IPS DF 19.7 (cell line): ENCODE measurements at places on chromosomes 3 and 15.
A peak's percentile ranks its signal among the peaks of the same experiment; 100 is the strongest.

GRCh38 chr3:23981955-23982354 lies 36.9 kb downstream of the NR1D2 start:
- DNase-seq = no peak

GRCh38 chr3:177096615-177097014 lies 100.7 kb downstream of the TBL1XR1 start:
- DNase-seq = no peak

- peak; percentile 38 for DNase-seq
Measured at GRCh38 chr3:98188545-98188944, 22.0 kb downstream of the OR5H15 start.

DNA sequence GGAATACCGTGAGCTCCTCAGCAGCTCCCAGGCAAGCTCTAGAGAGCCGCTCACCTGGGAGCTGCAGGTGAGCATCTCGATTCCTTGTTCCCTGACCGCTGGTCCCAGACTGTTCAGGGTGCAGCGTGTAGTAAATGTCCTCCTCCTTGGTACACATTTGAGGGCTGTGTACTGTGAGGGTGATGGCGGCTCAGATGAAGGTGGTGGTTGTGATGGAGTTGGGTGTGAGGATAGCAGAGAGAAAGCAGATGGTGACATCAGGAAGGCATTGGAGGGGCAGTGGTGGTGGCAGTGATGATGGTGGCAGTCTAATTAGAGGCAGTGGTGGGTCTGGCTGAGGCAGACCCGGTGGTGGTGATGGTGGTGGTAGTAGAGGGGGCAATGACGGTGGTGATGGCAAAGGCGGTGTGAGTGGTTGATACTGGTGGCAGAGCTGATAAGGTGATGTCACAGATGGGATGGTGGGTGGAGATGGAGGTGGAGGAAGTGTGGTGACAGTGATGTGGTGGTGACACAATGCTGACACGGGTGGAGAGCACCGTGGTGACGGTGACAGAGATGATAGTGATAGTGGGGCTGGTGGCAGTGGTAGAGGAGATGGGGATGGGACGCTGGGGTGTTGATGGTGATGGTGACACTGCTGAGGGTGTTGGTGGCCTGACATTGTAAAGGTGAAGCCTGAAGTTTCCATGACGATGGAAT lies at the start of gene DNAJB8:
Gene DNAJB8, minus strand, starts transcription at position 51 of the 702 bp plus-strand sequence. CDS start 3,645 bp downstream, outside the sequence.
- no peak for DNase-seq

DNA sequence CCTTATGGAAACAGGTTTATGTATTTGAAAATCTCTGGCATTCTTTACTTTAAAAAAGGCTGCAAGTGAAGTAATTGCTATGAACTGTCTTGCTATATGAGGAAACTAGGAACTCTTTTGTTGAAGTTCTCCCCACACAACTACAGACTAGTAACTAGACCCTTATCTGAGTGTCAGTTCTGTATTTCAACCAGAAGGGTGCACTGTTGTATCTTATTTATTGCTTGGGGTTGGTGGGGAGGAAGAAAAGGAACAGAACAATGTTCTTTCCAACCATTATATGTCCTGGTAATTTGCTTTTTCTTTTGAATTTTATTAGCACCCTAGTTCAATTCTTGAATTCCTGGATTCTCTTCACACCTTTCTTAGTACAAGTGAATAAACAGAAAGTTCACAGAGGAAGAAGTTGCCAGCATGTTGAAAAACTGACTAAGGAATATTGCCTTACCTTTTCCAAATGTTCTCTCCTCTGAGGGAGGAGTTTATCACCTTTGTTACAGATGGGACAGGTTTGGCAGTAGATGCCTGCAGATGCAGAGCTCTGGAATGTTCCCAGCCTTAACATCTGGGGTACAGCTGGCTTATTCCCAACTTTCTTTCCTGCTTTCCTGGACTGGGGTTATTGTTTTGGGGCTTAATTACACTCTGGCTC lies 162.4 kb upstream of the CFAP20DC start:
- no peak for DNase-seq

DNA sequence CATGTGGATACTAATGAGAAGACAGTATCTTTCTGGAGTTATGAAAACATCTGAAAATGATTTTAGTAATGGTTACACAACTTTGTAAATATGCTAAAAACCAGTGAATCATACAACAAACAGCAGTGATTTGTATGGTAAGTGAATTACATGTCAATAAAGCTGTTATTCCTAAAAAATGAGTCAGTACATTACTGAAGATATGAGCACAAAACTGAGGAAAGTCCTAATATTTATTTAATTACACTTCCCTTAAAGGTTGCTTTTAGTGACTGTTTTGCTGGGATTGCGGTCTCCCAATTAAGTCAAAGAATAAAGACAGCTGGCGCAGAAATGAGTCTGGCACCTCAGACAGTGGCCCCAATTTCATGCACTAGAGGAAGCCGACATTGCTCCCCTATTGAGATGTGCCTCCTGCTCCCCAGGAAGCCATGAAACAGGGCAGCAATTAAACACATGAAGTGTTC lies 50.9 kb upstream of the FSIP1 start:
- DNase-seq = no peak

DNA sequence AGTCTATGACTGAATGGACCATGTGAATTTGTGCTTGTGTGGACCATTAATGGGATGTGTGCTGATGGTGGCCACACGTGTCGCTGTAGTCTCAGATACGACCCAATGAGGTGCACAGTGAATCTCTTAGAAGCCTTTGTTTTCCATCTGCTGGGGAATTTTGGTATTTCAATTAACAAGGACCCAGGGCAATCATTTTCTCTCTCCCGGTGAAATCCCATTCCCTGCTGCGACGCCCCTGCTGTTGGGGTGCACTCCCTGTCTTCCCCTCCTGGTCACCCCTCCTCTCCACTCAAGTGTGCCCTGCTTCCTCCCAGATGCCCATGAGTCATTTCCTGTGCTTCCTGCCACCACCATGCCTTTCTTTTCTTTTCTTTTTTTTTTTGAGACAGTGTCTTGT lies 32.7 kb downstream of the EBLN2 start:
- DNase-seq = no peak

DNA sequence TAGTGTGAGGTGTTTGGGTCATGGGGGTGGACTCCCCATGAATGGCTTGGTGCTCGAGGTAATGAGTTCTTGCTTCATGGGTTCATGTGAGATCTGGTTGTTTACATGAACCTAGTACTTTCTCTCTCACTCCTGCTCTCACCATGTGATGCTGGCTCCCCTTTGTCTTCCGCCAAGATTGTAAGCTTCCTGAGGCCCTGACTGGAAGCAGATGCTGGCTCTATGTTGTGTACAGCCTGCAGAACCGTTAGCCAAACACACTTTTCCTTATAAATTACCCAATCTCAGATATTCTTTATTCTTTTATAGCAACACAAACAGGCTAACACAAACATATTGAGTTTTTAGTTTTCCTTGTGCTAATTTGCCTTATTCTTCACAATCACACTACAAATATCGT lies 3.2 kb upstream of the CSPG5 start:
- DNase-seq = no peak

DNA sequence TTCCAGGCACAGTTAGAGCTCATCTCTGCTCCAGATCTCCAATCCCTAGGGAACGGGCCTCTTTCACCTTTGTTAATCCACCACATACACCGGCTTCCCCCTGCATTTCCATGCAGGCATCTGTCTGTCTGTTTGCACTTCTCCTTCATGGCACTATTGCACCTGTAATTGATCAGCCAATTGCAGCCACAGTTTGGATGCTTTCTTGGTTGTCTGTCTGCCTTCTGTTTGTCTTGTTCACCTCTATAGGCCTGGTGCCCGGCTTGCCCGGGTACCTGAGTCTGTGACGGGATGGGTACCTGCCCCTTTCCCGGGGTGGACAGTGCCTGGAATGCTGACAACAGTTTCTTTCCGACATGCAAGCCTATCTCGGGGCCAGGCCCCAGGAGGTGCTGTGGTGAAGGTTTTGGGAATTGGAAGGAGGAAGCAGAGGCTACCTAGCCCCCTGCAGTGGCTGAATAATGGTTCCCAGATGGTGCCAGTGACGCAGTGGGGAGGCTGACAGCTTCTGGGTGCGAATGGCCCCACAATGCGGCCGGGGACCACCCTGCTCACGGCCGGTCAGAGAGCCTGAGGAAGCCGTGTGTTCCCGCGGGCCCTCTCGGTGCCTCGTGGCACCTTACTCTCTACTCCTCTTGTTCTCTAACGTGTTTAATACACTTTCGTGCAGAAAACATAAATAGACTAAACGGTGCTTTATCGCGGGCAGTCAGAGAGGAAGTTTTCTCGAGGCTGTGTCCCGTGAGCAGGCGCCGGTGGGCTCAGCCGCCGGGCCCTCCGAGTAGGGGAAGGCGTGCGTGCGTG lies 31.3 kb upstream of the RAB6B start:
- no peak for DNase-seq

DNA sequence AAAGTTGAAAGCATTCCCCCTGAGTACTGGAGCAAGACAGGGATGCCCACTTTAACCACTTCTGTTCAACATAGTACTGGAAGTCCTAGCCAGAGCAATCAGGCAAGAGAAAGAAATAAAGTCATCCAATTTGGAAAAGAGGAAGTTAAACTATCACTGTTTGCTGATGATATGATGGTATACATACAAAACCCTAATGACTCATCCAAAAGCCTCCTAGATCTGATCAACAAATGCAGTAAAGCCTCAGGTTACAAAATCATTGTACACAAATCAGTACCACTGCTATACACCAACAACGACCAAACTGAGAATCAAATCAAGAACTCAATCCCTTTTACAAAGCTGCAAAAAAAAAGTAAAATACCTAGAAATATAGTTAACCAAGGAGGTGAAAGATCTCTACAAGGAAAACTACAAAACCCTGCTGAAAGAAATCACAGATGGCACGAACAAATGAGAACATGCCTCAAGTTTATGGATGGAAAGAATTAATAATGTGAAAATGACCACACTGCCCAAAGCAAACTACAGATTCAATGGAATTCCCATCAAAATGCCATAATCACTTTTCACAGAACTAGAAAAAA lies 40.3 kb downstream of the RPL39L start:
- DNase-seq = no peak

GRCh38 chr3:53045518-53046170 lies at the start of gene SFMBT1:
Gene SFMBT1, minus strand, starts transcription at chr3:53046073. Its CDS starts 76,945 bp downstream, at chr3:52969128.
- no peak for DNase-seq

- DNase-seq = no peak
Measured at GRCh38 chr3:120177151-120177550, 82.9 kb upstream of the GSK3B start.

GRCh38 chr15:78392430-78392829 lies 45.6 kb upstream of the IREB2 start:
- no peak for DNase-seq

- no peak for DNase-seq
Measured at GRCh38 chr3:122235147-122235546, 51.7 kb downstream of the CASR start.

- DNase-seq = no peak
Measured at GRCh38 chr3:197496746-197497125, 59.0 kb downstream of the BDH1 start.

GRCh38 chr3:150544041-150544440 lies 2.3 kb downstream of the SERP1 start:
- no peak for DNase-seq

GRCh38 chr3:125194849-125195601 lies 17.5 kb downstream of the SLC12A8 start:
- DNase-seq = no peak

DNA sequence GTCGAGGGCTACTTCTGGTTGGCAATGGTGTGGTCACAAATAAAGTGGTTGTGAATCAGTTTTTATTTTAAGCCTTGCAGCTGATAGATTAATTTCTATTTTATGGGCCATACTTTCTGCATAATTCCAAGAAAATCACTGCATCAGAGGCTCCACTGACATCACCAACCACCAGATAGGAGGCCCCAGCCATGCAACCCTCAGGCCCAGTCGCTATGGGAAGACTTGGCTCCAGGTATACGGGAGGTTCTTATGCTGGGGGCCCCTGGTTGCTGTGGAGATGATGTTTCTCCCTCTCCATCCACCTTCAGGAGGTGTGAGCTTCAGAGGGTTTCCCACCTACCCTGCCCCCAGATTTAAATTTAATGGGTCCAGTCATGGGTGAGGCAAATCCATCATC lies 57.4 kb downstream of the ISG20 start:
- DNase-seq = no peak

DNA sequence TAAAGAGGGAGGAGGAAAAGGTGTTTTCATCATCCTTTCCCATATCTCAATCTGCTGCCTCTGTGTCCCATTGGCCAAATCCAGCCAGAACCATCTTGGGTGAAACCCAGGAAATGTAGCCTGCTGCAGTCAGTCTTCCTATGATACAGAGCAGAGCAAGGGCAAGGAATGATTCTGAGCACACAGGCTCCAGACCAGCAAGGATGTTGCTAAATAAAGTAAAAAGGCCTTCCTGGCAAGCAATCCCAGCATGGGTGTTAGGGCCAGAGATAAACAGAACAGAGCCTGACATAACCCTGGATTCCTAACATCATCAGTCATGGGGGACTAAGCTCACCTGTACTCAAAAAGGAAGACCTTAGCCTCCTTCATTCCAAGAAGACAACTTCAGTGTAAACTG lies 90.7 kb upstream of the AGTR1 start:
- DNase-seq = no peak

GRCh38 chr15:24764375-24765171 lies 89.0 kb downstream of the NPAP1 start:
- DNase-seq = no peak

DNA sequence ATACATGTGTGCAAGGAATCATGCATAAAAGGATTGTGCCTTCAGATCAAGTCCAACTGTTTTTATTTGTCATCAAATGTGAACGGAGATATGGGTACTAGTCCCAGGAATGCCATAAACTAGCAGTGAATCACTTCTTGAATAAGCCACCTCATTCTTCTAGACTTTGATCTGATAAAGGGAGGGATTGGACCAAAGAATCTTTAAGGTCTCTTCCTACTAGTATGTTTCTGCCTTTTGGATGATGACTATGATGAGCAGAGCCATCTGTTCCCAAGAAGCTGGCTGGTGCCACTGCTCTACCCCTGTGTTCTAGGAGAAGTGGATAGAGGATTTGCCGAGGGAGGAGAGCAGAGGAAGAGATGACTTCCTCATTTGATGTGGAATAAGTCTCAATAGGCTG lies 28.8 kb upstream of the UACA start:
- no peak for DNase-seq

DNA sequence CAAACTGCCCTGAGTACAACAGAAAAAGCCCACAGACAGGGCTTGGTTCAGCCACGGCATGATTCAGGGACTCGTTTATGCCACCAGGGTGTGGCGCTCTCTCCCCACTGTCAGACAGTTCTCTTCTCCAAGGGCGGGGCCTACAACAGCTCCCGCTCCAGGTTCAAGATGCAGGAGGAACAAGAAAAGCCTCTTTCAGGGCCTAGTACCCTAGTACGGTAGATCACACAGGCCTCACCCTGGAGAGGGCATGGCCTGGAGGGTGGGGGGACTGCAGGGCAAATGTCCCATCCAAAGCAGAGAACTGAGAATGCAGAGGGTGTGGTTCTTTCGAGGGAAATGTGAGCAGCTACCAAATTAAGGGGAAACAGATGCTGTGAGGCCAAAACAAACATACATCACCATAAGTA lies 12.0 kb downstream of the MESD start:
- DNase-seq = no peak
